ENCODE measurements at places on chromosomes 11 and 22.

DNA sequence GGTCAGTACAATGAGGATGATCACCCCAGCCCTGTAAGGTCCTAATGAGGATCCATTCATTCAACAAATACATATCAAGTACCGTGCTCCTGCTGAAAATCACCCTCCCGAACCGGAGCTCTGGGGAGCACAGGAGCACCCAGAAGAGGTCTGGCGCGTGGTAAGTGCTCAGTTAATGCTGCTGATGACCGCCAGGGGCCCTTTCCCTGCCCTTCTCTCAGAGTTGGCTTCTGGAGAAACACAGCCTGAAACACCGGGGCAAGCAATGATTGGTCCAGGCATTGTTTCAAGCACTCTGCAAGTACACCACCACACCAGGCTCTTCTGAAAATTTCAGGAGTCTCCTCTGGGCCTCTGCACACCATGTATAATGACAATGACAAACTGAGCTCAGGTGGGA lies 3.8 kb upstream of the CCDC86 start:
- no peak for DNase-seq

DNA sequence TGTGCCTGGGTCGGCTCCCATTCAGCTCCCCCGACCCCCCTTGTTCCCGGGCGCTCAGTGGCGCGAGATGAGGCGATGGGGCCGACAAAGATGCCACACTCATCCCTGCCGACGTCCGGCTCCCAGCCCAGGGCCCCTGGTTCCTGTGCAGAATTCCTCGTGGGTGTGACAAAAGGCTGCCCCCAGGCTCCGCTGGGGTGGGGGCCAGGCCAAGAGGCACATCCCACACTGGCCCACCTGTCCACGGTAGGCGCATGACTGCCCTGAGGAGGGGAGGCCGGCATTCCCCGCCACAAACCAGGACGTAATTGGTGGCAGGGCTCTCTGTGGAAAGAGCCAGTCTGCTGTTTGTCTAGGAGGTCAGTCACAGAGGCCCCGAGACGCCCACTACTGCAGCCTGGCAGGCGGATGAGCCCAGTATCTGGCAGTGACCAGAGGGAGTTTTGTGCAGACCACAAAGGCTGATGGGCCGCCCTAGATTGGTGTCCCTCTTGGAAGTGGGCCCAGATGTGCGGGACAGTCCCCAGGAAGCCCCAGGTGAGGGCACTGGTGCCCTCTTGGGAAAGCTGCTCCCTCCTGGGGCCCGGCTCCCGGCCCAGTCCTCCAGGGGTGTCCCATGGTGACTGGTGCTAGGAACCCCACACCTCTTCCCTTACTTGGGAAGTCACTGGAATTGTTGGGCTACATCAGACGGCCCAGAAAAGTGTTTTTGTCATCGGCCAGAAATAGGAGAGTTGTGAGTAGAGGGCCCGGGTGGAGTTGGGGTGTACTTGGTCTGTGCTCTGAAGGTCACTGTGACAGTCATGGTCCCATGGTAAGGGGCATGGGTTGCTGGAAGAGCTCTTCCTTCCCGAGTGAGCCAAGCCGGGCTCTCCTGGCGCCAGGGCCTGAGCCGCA lies 5.8 kb downstream of the CCND1 start:
- no peak for DNase-seq

GRCh38 chr11:34523053-34523452 lies 9.5 kb upstream of the ELF5 start:
- DNase-seq = no peak

- DNase-seq = no peak
Measured at GRCh38 chr11:130168105-130168504, 8.5 kb downstream of the ST14 start.

GRCh38 chr11:78691215-78691614 lies 116.6 kb upstream of the NARS2 start:
- DNase-seq = no peak

- no peak for DNase-seq
Measured at GRCh38 chr11:83970061-83970671, 684.0 kb upstream of the CCDC90B start.

DNA sequence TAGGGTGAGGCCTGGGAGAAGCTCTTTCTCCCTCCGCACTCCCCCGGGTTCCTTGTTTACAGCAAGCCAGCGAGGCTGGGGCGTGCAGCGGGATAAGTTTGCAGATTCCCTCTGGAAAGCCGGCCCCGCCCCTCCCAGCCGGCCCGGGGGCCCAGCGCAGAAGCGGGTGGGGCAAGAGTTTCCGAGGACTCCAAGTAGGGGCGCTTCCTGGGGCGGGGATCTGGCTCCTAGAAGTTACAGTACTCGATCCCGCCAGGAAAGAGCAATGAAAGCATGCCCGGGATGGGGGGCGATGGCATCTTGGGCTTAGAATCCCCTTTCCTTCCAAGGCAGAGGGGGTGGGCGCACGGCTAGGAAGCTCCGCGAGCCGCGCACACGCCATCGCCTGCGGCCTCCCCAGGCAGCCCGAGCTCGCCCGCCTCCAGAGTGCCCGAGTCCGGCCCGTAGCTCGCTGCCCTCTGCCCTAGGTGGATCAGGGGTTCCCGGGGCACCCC lies 385 bp downstream of the TST start:
- no peak for DNase-seq

Measured in activated effector memory CD4-positive, alpha-beta T cell treated with anti-CD3 and anti-CD28 coated beads, Interleukin-2, amount 50 U/mL, for 16 hours (primary cell).